ENCODE measurements at places on chromosomes 13 and 19.

- peak; percentile 12 for DNase-seq
Observed at GRCh38 chr13:50198508-50198907, 183.3 kb downstream of the KCNRG start.

DNA sequence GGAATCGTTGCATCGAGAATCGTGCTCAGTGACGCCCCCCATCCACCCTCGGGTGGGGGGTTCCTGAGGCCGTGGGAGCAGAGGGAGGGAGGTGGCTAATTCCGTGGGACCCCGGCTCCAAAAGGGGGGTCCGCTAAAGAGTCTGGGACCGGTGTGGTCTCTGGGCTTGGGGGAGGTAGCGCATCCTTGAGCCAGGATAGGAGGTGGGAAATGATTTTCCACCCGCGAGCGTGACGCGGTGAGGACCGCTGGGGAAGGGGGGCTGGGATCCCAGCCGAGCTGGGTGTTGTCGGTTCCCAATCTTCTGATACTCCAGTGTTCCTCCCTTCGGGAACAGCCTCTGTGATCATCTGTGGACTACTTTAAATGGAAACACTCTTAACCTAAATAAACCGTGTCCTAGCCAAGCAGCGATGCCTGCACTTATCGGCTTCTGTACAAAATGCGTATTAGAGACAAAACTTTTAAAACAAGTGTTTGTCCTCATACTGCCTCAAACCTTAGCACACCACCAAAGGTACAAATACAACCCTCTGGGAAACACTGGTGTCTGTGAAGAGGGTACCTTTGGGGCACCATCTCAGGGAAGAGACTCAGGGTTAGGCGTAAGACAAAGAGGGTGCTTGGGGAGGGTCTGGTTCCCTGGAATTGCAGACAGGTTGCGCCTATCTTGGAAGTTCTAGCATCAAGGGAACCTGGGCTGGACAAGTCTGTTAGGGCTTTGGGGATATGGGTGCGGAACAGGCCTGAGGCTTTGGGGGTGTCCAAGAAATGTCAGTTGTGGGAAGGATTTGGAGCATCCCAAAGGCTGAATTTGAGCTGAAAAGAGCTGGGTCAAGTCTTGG lies 16.0 kb downstream of the KCNC3 start:
- no peak for DNase-seq

DNA sequence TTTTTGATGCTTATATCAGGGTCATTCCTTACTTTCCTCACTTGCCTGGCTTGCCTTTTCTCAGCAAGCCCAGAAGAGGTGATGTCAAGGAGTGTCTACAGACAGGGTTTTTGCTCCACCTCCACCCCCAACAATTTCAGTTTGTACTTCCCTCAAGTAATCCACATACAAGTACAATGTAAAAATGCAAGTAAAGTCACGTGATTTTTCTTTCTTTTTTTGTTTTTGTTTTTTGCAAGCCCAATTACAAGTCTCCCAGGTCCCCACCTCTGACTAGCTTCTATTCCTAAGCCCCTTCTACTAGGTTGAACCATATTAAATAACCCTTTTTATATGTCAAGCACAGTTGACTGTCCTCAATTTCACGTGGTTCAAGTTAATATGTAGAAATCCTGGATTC lies 579.6 kb downstream of the DIAPH3 start:
- no peak for DNase-seq

- DNase-seq: no peak
Observed at GRCh38 chr19:41928754-41929535, 696 bp upstream of the ERFL start.

DNA sequence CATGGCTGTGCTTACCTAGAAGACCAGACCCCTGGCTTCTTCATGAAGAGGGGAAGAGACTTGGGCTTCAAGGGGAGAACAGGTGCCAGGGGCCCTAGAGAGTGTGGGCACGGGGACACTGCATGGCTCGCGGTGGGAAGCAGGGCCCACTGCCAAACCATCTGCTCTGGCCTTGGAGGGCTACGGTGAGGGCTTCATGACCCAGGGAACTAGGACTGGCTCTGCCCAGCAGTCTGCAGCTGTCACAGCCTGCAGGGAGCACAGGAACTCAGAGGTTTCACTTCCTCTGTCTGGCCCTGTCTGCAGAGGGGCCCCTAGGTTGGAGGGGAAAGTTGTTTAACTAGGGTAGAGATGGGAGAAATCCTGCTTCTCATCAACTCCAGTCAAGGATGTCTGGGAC lies 4.3 kb downstream of the ERCC1 start:
- DNase-seq: no peak

GRCh38 chr13:51481656-51482055 lies 28.8 kb upstream of the INTS6 start:
- DNase-seq: no peak

DNA sequence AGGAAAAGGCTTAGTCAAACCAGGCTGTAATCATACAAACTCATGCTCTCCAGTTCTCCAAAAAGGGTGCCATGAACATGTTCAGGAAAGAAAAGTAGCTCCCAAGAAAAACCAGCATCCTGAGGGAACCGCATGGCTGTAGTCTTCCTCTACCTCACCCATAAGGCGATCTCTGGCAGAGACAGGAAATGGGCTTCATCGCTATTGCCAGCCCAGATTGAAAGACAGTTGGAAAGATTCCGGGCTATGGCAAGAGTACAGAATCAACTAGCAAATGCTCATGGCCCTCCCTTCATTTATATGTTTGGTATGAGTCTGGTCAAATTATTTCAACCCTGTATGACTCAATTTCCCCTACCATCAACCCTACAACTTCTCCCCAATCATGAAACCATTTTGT lies 140.1 kb downstream of the LHFPL6 start:
- DNase-seq: no peak

- no peak for DNase-seq
Observed at GRCh38 chr19:2345076-2345475, 15.0 kb upstream of the TMPRSS9 start.

- DNase-seq: no peak
Observed at GRCh38 chr13:42275506-42275905, 3.6 kb downstream of the AKAP11 start.

DNA sequence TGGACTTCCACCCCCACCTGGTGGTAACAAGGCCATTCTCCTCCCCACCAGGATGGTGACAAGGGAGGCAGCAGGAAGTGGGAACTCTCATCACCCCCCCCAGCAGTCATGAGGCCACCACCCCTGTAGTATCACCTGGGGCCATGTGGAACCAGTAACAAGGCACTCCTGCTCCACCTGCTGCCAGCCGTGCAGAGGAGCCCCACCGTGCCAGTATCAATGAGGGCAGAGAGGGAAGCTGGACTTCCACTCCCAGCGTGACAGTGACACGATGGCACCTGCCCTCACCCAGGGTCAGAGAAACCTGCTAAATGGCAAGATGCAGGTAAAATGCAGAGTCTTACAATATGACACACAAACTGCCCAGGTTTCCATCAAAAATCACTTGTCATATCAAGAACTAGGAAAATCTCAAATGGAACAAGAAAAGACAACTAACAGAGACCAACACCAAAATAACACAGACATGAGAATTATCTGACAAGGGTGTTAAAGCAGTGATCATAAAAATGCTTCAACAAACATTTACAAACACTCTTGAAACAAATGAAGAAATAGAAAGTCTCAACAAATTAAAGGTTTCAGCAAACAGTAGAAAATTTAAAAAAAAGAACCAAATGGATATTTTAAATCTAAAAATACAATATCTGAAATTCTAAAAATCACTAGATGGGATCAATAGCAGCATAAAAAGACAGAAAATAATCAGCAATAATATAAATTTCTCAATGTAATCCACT lies 9.1 kb upstream of the SPACA7 start:
- DNase-seq: no peak

DNA sequence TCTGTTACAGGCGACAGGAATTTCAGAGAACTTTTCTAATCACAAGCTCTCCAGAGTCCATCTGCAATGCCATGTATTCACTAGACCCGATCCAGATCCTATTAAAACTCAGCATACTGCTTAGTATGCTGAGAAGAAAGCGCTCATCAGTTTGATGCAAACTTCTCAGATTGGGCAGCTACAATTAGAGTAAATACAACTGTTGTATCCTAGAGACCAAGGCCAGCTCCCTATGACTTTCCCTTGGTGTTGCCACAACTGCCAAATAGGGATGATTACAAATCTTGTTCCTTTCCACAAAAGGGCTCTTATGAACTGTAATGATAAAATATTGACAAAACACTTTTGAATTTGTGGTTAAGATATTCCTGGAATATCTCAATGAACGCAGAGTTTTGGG lies 191.2 kb downstream of the SPRY2 start:
- DNase-seq: no peak

- DNase-seq: no peak
Observed at GRCh38 chr13:73902296-73902695, 231.9 kb downstream of the KLF12 start.

GRCh38 chr13:70170689-70171088 lies 62.4 kb upstream of the KLHL1 start:
- DNase-seq: no peak

GRCh38 chr13:113978741-113979481 lies 5.0 kb upstream of the C13orf46 start:
- no peak for DNase-seq

DNA sequence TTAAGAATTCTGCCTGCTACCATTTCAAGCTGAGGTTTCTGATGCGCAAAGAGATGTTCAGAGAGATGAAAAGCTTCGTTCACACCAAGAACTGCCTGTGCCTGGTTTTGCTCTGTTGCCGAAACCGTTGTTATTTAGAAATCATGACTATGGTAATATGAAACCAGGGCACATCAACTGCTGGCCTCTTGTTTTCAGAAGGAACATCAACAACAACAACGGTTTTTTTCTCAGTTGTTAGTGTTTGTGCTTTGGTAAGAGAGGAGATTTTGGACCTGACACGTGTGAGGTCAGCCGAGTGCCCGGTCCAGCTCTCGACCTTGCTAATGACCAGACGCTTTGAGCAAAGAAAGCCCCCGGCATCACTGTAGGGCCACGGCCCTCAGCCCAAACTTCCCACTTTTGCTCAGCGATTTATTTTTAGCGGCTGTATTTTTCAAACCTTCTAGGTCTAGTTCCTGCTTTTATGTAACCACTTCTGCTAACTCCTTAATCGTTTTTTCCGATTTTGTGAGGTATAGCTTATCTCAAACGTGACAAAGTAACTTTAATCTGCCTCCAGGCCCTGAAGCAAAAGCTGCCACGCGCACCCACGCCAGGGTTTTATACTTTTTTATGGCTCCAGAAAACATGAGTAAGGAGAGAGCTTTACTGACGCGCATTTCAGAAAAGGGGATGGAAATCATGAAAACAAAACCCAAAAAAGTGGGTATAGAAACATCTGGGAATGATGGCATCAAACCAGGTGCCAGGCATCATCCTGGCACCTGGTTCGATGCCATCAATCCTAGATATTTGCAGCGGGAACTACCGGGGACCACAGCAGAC lies 42.0 kb downstream of the KLF2 start:
- DNase-seq: no peak

- DNase-seq: no peak
Observed at GRCh38 chr19:14318873-14319272, 62.4 kb upstream of the ADGRE5 start.

DNA sequence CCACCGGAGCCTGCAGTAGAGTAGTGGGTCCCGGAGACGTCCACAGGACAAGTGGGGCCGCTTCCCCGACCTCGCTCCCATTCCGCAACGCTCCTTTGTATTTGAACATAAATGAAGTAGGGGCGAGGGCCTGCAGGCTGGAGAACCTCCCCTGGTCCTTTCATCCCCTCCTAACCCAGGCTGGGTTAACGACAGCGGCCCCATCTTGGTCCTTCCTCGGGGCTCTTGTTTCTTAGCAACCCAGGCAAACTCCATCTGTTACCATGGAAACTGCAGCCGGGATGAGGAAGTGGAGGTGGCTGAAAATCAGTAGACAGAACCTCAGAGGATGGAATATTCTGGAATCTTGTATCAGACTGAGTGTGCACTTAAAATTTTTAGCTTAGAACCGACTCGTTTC lies 132.6 kb upstream of the USP29 start:
- no peak for DNase-seq

GRCh38 chr13:98925949-98926348 lies 51.9 kb downstream of the DOCK9 start:
- DNase-seq: no peak

DNA sequence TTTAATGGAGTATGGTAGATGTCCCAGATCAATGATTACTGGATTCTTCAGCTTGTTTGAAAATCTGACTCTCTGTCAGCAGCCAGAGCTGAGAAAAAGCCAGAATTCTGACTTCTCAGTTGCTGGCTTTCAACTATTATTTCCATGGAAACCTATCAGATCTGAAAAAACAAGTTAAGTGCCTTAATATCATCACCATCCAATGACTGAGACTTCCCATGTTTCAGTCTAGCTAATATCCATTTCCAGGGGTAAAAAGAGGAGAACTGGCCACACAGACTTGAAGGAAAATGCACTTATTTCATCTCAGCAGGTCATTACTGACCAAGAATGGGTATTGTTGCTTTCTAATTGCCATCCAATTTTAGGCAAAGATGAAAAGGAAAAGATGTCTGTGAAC lies 75.2 kb downstream of the TNFSF11 start:
- DNase-seq: no peak

GRCh38 chr19:46353730-46354528 lies 7.0 kb downstream of the PPP5C start:
- no peak for DNase-seq

DNA sequence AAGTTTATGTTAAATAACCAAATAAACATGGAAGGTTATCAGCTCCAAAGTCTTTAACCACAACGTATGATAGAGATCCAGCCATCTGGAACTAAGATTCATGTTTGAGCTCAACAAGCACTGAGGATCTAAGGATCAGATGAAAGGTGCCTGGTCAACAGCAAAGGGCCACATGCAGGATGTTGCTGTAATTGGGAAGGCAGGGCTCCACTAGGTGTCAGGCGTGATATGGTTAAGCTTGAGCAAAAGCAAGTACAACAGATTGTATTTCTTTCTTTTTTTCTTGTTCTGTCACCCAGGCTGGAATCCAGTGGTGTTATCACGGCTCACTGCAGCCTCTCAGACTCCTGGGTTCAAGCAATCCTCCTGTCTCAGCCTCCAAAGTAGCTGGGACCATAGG lies 12.0 kb downstream of the EBPL start:
- peak; percentile 18 for DNase-seq

- DNase-seq: no peak
Observed at GRCh38 chr13:94090773-94091480, 388.6 kb downstream of the DCT start.

DNA sequence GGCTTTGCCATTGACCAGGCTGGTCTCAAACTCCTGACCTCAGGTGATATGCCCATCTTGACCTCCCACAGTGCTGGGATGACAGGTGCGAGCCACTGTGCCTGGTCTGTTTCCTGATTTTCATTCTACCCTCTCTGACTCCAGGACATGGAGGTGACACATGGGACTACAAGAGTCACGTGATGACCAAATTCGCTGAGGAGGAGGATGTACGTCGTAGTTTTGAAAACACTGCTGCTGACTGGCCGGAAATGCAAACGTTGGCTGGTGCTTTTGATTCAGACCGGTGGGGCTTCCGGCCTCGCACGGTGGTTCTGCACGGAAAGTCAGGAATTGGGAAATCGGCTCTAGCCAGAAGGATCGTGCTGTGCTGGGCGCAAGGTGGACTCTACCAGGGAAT lies 40.2 kb downstream of the NLRP5 start:
- no peak for DNase-seq

Data from erythroblast (primary cell).